Stimulated activated CD8-positive, alpha-beta memory T cell treated with anti-CD3 and anti-CD28 coated beads, Interleukin-7, amount 100 ng/mL, for 1 hour (primary cell): ENCODE measurements at places on chromosomes 12 and 14.

DNA sequence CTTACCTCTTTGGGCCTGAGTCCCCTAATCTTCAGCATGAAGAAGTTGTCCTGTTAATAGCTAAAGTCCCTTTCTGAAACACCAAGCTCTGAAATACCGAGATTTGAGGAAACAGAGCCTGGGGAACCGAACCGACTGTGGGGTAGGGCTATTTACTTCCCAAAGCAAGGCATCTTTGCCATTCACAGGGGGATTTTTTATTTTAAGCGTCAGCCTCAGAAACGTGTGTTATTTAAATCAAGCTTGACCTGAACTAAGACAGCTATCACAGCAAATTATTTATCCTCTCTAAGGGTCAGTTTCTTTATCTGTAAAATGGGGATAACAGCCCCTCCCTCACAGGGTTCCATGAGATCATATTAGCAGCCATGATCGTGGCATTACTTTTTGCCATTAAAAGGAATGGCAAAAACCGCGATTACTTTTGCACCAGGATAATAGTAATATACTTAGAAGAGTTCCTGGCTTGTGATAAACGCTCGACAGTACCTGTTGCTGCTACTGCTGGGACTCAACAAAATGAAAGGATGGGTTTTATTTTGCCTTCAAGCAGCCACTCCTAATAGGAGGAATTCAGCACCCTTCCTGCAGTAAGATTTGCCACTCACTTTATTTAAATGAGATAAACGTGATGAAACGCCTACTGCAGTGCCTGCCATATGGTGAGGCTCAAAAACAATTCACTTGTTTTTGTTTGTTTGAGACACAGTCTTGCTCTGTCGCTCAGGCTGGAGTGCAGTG, 1.3 kb upstream of the CORO1C start:
- no peak for DNase-seq

DNA sequence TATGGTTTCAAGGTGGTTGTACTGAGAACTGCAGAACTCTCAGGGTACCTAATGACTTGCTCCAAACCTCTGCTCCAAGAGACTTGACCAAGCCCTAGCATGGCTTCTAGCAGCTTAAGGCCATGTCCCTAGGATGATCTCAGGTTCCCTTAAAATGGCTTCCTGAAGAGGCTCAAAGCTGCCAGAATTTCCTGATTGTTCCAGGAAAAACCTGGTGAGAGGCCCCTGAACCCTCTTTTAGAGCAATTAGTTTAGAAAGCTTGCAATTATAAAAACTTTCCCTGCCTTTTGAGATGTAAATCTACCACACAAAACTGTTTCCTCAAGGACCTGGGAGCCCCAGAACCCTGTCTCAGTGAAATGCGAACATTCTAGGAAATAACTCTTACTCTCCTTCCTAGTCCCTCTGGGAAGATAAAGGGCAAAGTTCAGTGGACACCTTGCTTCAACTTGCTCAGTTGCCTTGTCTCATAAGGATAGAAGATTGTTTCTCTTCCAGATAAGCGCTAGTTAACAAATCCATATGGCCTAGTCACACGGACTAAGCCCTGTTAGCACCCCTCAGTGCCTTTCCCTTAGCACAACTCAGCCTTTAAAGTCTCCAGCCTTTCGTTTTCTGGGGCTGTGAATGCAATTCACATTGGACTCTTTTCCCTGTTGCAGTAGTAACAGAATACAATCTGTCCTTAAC, 2.5 kb downstream of the CMAS start:
- DNase-seq = no peak

DNA sequence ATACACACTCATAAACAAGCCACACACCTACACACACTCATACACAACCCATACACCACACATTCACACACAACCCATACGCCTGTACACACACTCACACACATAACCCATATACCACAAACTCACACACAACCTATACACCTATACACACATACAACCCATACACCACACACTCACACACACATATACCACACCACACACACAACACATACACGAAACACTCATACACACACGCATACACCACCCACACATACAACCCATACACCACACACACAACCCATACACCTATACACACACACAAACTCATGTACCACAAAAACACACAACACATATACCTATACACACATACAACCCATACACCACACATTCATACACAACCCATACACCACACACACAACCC, 164.3 kb downstream of the TMEM121 start:
- no peak for DNase-seq

DNA sequence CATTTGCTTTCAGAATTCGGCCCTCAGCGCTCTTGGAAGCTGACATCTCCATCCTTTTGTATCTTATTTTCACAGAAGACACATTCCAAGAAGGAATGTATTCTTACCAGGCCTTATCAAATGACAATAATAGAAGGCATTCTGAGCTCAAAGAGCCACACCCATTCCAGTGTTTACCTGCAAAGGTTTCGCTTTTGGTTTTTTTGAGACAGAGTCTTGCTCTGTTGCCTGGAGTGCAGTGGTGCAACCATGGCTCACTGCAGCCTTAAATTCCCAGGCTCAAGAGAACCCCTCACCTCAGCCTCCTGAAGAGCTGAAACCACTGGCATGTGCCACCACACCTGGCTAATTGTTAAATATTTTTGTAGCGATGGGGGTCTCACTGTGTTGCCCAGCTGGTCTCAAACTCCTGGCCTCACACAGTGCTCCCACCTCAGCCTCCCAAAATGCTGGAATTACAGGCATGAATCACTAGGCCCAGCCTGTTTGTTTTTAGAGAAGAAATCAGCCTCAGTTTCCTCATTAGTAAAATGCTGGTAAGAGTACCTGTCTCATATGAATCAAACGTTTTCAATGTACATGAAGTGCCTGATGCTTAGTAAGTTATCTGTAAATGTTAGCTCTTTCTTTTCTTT, 69.2 kb downstream of the SLC6A12 start:
- no peak for DNase-seq

GRCh38 chr12:121214855-121215745, 5.2 kb downstream of the P2RX4 start:
- DNase-seq = no peak

DNA sequence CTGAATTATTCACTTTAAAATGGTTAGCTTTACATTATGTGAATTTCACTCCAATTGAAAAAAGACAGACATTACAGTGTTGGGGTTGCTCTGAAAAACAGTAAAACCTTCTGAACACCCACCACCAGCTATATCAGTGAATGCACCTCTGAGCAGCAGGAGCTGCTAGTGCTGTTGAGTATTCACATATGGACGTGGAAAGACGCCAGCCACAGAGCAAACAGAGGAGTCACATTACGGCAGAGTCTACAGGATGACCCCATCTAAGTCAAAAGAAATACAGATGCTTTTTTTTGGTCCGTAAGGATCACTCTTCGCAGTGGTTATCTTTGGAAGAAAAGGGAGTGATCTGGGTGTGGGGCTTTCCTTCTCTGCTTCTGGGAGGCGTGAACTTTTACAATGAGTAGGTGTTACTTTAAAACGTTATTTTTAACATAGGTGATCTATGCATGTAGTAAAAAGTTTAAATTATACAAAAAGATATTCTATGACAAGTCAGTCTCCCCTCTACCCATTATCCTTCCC, 4.5 kb downstream of the HVCN1 start:
- DNase-seq = no peak

DNA sequence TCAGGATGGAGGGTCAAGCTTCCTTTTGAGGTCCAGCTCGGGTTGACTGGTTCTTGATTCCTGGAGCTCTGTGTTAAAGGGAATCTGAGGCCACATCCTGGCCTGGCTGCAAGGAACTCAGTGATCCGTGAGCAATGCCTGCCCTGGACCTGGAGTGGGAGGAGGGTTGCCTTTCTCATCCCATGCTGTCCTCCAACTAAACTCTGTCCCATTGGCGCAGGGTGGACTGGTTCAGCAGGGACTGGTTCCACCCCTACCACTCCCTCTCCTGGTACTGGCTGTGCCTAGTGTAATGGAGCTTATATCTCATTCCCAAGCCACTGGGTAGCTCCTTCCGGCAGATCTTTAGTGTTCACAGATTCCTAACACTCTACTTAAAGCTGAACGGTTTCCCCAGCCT, 3.9 kb upstream of the CMKLR1 start:
- DNase-seq = no peak

DNA sequence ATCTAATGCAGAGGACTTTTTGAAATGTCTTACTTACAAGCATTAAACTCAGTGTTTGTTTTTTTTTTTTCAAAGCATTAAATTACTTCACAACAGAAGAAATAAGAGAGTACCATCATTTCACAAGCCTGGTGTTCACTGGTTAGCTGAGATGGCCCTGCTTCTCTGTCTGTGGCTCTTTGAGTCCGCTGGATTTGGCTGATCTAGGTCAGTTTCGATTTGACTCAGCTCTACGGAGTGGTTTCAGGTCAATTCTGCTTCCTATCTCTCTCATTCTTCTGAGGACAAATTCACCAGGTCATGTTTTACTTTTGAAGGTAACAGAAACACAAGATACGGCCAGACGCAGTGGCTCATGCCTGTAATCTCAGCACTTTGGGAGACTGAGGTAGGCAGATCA, 1066.1 kb downstream of the FLRT2 start:
- DNase-seq = no peak

GRCh38 chr12:115032521-115032920, 348.5 kb upstream of the TBX3 start:
- no peak for DNase-seq

- no peak for DNase-seq
Measured at GRCh38 chr12:14694970-14695369, 1.4 kb downstream of the GUCY2C start.

DNA sequence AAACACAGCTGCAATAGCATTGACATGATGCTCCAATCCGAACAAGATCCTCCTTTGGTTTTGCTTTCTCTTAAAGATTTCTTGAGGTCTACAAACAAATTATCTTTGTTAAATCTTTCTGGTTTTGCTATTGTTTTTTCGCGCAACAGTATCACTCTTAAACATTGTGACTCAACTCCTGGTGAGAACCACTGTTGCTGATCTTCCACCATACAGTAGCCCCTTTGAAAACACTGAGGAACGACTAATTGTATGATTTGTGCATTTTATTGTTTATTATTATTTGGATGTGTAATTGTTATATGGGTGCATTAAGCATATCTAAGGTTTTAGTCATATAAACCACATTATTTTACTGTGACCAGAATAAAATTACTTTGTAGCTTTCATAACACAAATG, 282.8 kb downstream of the EGLN3 start:
- no peak for DNase-seq

DNA sequence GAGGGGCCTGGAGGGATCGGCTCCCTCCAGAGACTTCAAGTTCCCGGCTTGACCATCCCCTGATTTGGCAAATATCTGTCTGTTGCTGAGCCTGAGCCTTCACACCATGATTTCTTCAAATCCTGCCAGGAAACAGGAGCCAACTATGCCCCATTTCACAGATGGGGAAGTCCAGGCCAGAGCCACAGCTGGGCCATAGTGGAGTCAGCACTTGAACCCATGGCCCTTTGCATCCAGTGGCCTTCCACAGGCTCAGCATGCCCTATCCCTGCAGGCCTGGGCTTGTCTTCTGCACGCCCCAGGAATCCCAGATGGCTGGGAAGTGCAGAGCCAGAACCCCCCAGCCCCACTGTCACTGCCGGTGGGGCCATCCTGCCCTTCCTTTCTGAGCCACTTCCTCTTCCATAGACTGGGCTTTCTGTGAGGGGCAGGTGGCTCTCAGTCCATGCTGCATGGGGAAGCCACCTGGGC, 44.9 kb downstream of the CYP46A1 start:
- no peak for DNase-seq

GRCh38 chr12:74415633-74416032, 122.0 kb upstream of the ATXN7L3B start:
- no peak for DNase-seq

- no peak for DNase-seq
Measured at GRCh38 chr14:52706286-52706685, 714 bp upstream of the PSMC6 start.

- DNase-seq = no peak
Measured at GRCh38 chr12:4121506-4122020, 152.0 kb upstream of the CCND2 start.

GRCh38 chr14:68568907-68569897, 223.7 kb downstream of the ZFP36L1 start:
- DNase-seq = no peak

DNA sequence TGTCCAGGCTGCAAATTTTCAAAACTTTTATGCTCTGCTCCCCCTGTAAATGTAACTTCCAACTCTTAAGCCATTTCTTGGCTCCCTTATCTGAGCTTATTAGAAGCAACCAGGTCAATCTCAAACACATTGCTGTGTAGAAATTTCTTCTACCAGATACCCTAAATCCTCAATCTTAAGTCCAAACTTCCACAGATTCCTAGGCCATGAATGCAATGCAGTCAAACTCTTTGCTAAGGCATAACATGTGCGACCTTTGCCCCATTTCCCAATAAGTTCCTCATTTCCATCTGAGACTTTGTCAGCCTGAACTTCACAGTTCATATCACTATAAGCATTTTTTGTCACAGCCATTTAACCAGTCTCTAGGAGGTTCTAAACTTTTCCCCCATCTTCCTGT, 64.5 kb downstream of the TMTC3 start:
- DNase-seq = no peak

GRCh38 chr12:25189656-25190055, 5.3 kb downstream of the DNAI7 start:
- DNase-seq = no peak

DNA sequence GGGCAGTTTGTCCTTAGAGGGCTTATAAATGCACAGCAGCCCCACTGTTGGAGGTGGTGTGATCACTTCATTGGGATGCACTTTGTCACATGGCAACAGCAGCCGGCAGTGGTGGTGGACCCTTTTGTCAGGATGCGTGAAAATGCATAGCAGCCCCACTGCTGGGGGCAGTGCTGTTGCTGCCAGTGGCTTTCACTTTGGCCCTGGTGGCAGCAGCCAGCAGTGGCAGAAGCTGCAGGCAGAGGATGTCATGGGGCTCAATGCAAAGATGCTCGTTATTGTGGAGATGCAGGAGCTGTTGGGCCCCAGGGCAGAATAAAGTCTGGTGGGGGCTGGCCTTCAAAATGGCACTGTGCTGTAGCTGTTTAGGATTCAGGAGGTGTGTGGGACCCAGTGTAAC, 173.0 kb upstream of the DAAM1 start:
- DNase-seq = no peak

DNA sequence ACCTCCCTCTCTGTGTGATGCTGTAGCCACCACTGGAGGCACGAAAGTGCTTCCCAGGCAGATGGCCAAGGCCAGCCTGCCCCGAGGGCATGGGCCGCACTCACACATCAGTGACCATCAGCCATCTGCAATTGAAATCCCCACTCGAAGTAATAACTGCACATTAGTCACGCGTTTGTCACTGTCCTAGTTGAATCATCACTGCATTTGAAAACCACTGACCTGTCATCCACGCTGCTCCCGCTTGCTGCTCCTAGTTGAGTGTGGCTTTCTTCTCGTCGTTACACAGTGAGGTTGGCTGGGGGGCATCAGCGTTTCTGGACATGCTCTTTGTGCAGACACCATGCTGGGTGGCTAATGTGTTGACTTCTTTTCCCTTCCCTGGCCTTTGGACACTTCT, 176.1 kb downstream of the ADGRD1 start:
- DNase-seq = no peak
